ENCODE measurements at places on chromosomes 12 and 14.

GRCh38 chr12:124398578-124399227 is 103.8 kb downstream of the RFLNA start:
- DNase-seq: no peak

GRCh38 chr12:132302466-132303358 is 26.7 kb downstream of the GALNT9 start:
- DNase-seq: no peak

- DNase-seq: no peak
These were observed 885.7 kb downstream of the DIO2 start for GRCh38 chr14:79325557-79325956.

GRCh38 chr14:63745858-63746425 is 18.1 kb upstream of the SGPP1 start:
- DNase-seq: no peak

DNA sequence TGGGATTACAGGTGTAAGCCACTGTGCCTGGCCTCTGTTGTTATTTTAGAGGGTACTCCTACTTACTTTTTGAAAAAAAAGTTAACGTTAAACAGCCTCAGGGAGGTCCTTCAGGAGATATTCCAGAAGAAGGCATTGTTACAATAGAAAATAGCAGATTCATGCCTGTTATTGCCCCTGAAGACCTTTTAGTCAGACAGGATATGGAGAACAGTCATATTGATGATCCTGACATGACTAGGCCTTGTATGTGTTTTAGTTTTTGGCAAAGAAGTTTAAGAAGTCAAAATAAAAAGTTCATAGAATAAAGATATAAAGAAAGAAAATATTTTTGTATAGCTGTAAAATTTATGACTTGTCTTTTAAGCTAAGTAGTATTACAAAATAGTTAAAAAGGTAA is 45.3 kb downstream of the WASHC3 start:
- no peak for DNase-seq

Data from activated T-helper 1 cell treated with Interleukin-2 at 50 U/mL for 16 hours (primary cell).